ENCODE measurements at places on chromosomes 2 and 18.

DNA sequence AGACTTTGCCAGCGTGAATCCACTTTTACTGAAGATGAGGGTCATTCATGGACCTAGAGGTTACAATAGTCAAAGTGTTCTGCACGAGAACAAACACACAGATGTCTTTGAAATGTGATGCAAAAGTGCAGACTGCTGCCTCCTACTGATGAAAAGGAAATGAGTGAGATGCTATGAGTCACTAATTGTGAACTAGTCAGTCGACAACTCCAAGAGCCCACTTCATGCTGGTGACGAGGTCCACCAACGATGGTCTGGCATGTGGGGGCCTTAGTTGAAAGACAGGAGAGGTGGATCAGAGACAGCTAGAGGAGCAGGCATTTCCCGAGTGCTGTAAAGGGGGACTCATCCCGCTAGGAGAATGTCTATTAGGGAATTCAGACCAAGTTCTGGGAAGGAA, 17.1 kb upstream of the ZNF236 start:
- no peak for DNase-seq

- no peak for DNase-seq
These were observed 32.5 kb downstream of the MERTK start for GRCh38 chr2:111930875-111931274.

DNA sequence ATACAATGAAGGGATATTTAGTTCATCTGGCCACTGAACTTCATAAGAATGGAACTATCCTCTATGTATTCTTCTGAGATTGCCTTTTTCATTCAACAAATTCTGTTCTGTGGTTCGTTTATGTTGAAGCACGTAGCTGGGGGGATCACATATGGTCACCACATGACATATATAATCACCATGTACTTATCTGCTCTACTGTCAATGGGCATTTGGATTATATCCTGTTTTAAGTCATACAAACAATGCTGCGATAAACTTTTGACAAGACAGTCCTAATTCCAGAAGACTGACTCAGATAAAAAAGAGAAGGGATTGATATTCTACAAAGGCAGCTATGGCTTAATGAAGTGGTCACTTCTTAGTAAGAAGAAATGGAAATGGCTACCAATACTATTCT, 116.0 kb upstream of the CCDC195 start:
- no peak for DNase-seq

GRCh38 chr18:21682371-21683051, 22.1 kb downstream of the ABHD3 start:
- no peak for DNase-seq

GRCh38 chr2:151576080-151576479, 158.2 kb downstream of the NEB start:
- DNase-seq = no peak

DNA sequence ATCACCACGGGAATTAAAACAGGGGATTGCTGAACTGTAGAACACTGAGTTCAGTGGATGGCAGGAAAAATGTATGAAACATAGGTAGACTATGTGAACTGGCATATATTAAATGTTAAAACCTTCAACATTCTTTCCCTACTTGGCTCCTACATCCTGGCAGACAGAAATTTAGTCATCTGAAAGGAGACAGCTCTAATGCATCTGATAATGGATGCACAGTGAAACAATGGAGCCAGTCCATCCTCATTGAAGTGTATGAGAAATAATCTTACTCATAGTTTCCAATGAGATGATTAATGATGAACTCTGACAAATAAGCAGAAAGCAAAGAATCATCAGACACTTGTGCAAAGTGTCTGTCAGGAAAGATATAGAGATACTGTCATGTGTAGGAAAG, 1629.7 kb upstream of the TMEFF2 start:
- DNase-seq = no peak

DNA sequence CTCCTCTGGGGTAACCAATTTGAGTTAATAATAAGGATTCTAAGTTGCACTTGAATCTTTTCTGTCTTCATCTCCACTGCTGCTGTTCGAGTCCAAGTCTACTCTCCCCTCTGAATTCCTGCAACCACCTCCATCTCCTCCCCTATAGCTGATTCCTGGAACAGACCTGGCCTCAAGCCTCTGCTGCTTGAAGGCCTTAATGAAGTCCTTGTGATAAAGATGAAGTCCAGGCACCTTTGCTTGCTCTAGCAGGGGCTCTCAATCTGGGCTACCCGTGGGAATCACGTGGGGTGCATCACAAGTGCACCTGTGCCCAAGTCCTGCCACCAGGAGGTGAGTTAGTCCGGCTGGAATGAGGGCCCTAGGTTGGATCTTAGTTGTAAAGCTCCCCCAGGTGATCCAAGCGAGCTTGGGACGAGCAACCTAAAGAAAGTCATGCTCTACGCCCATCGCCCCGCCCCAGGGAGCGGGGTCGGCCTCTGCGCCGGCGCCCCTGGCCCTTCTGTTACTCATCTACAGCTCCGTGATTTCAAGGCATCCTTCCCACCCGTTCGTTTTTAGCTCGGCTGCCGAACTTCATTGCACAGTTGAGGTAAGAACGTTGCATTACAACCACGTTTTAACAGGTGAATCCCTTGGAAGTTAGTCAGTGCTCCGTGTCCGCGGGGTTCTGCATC, 905 bp upstream of the IAH1 start:
- no peak for DNase-seq

GRCh38 chr2:55804535-55804934, 110.9 kb upstream of the PNPT1 start:
- no peak for DNase-seq

- no peak for DNase-seq
These were observed 156.5 kb downstream of the NDUFA10 start for GRCh38 chr2:239868556-239869181.

DNA sequence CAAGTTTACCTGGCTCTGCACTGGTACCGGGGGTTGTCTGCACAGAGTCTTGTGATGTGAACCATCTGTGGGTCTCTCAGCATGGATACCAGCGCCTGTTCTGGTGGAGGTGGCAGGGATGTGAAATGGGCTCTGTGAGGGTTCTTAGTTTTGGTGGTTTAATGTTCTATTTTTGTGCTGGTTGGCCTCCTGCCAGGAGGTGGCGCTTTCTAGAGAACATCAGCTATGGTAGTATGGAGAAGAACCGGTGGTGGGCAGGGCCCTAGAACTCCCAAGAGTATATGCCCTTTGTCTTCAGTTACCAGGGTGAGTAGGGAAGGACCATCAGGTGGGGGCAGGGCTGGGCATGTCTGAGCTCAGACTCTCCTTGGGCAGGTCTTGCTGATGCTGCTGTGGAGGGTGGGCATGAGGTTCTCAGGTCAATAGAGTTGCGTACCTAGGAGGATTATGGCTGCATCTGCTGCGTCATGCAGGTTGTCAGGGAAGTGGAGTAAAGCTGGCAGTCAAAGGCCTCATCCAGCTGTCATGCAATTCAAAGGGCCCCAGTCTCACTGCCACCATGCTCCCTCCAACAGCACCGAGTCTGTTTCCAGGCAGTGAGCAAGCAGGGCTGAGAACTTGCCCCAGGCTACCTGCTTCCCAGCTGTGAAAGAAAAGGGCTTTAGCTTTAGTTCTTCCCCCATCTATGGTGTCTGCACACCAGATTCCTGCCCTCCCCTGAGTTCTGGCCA, 278.0 kb downstream of the METTL4 start:
- no peak for DNase-seq

GRCh38 chr18:51660188-51660715, 462.8 kb upstream of the MEX3C start:
- no peak for DNase-seq

- DNase-seq = no peak
These were observed 84.2 kb downstream of the ACKR3 start for GRCh38 chr2:236653863-236654262.

DNA sequence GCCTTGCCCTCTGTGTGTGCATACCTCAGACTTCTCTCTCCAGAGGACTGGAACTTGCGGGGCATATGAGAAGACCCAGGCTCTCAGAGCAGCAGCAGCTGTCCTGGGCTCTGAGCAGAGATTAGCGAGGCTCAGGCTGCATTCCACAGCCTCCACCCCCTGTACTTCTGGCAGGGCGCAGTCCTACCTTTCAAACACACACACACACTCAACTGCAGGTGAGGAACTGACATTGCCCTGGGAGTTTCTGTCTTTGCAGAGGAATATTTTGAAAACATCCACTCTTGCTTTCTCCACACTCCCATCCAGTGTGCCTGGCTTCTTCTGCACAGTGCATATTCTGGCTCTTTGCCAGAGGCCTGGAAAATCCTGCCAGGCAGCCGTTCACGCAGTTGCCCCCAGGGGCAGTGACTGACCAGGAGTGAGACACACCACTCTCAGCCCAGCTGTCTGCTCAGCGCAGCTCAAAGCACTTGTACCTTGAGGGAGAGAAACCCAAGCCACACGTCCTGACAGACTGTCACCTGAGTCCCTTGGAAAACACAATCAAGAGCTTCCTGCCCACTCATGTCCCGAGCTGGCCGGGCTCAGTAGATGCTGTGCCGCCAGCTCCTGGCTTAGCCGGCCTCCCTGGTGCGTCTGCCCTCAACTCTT, 460.8 kb downstream of the RNF144A start:
- no peak for DNase-seq

DNA sequence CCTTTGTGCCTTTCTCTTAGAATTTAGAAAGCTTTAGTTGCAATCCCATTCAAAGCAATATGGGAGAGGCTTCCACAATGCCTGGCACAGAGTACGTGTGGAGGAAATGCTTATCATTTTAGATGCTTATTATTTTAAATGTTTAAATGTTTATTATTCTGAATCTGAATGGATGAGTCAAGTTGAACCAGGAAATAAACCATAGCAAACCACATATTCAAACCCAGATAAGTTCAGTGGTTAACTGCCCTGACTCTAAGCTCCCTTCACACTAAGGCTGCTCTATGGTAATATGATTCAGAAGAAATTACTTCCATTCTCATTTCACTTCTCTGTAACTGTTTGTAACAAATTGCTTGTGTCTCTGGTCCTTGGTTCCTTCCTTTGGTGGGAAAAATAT, 5.2 kb upstream of the PPP4R1 start:
- DNase-seq = no peak

DNA sequence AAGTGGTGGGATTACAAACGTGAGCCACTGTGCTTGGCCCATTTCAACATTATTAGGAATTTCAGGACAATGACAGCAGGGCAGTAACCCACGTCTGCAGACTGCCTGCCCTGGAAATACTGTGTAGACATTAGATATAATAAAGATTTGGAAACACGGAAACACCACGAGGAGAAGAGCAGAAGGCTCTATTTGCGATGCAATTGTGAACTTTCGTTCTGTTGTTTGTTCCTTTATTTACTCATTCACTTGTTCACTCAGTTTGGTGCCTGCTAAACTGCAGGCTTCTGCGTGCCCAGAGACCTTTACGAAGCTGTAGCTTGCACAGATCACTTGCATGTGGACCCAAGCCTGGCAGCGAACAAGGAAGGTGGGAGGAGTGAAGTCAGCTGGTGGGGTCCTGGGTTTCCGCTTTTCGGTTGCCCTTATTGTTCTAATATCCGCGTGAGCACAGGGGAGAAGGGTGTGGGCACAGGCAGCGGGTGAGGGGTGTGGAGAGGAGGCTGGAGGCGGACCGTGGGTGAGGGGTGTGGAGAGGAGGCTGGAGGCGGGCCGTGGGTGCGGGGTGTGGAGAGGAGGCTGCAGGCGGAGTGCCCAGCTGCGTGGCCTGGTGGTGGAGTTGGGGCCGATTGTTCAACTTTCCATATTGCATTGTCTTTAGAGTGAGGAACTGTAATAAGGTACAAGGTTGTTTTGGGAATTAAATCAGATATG, 3.4 kb downstream of the COLEC11 start:
- DNase-seq = no peak

- no peak for DNase-seq
These were observed 20.0 kb downstream of the SMC6 start for GRCh38 chr2:17733599-17733998.

GRCh38 chr2:108884619-108885018, 98.0 kb downstream of the CCDC138 start:
- DNase-seq = no peak

DNA sequence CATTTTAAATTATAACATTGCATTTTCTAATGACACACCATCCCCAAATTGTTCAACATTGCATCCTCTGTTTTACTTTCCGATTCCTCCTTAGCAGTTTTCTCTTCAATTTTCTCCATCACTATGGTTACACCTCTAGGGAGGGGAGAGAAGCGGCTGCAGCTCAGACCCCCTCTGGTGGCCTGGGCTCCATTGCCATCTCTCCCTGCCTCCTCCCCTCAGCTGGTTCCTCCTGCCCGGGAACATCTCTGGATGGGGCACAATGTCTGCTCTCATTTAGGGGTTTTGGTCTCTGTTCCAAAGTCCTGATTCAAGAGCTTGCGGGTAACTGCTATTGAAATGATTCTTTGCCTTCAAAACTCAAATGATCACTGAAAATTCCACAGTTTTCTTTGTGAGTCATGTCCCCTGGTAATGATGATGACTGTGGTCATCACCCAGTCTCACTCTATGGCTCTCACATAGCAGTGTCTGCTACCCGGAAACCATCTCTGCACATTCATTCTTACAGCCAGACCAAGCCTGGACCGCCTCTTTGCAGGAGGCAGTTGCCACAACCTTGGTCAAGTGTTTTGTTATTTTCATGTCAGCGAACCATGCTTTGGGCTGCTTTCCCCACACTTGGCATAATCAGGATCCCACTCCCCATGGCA, 263.9 kb downstream of the ALPK2 start:
- DNase-seq = no peak

- DNase-seq = no peak
These were observed 75.8 kb upstream of the SLC1A4 start for GRCh38 chr2:64913357-64913869.

DNA sequence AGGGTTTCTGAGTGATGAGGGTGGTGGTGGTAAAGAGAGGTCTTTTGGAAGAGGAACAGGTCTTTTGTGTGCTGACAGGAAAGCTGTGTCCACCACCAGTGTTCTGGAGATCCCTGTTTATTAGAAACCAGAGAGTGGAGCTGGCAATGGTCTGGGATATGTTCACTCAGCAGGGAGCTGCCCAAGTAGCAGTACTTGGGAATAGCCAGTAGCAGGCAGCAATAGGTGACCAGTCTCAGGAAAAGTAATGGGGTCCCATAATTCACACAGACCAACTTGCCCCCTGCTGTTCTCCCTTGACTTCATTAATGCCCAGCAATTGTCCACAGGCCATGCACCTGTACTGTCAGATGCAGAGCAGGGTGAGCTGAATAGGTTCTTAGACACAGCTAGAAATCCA, 1.8 kb downstream of the TSPYL6 start:
- no peak for DNase-seq
